Urinary bladder (tissue), 4 donors: ENCODE measurements at places on chromosomes 7 and 10. TPM values are rescaled to one million over a fixed set of nuclear protein-coding genes. Genes with fewer than 3 reads are reported as not detected.

The TSPAN15 gene
- polyA plus RNA-seq, result 88.1 TPM

The KIF11 gene
- 0.82 TPM for polyA plus RNA-seq

The VKORC1L1 gene
- polyA plus RNA-seq, result 18.7 TPM

The GPER1 gene
- 12.7 TPM for polyA plus RNA-seq

The CFAP69 gene
- polyA plus RNA-seq, result 2.4 TPM

The ZNF735 gene
- not detected for polyA plus RNA-seq

The UCN3 gene
- polyA plus RNA-seq, result not detected

The FXYD4 gene
- not detected for polyA plus RNA-seq

The CAV1 gene
- polyA plus RNA-seq, result 380 TPM

- no peak for DNase-seq
Observed at GRCh38 chr10:30080161-30080560, 20.8 kb upstream of the JCAD start.

- no peak for DNase-seq
Observed at GRCh38 chr7:76122516-76123239, 74.8 kb downstream of the MDH2 start.

GRCh38 chr7:157525491-157525915, 188.7 kb downstream of the DNAJB6 start:
- no peak for DNase-seq

GRCh38 chr10:845526-845925, 86.0 kb downstream of the LARP4B start:
- DNase-seq, result no peak

DNA sequence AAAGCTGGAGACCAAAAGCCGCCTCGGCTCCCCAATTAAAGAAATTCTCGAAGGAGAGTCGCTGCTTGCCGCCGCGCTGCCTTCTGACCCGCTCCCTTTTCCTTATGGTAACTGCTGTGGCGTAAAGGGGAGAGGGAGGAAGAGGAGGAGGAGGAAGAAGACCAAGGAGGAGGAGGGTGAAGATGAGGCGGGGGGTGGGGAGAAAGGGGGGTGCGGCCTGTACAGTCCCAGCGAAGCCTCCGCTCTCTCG, 388 bp downstream of the CNOT4 start:
- no peak for DNase-seq

GRCh38 chr10:75428434-75429158, 2.8 kb upstream of the LRMDA start:
- DNase-seq, result no peak

DNA sequence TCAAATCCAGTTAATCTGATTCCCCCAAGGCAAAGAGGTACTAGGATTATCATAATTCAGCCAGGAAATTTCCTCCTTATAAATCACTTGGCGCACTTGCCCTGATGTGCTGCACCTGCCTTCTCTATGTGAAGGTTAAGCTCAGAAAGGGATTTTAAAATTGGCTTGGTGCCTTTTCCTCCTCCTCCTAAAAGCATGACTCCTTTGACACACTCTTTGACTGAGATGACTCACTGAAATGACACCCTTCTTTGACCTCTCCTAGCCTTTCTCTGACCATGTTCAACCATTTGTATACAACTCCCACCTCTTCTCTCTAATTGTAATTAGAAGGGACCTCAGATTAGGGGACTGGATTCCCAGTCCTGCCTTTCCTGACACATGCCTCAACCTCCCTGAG, 46.5 kb downstream of the ABLIM1 start:
- no peak for DNase-seq

DNA sequence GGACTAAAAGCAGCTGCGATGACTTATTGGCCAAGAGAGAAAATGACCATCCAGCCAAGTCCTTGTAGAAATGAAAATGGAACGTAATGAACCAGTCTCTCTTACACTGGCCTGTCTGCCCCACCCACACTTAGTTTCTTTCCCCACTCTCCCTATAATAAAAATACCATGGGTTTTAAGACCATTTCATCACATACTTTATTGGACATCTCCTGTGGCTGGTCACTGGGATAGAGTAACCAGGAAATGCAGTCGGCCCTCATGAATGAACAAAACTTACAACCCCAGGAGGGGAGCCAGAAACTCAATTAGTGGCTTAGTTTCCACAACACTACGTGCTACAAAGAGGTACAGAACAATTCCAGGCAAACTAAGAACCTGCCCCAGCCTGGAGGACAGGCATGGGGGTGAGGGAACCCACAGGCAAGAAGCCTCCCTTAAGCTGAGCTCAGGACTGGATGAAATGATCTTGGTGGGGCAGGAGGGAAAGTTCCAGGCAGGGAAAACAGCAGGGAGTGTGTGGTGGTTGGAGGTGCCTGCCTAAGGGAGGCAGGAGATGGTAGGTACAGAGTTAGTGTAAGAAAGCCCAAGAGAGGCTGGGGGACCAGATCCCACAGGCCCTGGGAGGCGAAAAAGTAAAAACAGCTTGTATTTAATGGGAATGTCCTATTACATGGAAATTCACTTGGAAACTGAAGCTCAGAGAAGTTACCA, 29.6 kb downstream of the MKI67 start:
- no peak for DNase-seq

DNA sequence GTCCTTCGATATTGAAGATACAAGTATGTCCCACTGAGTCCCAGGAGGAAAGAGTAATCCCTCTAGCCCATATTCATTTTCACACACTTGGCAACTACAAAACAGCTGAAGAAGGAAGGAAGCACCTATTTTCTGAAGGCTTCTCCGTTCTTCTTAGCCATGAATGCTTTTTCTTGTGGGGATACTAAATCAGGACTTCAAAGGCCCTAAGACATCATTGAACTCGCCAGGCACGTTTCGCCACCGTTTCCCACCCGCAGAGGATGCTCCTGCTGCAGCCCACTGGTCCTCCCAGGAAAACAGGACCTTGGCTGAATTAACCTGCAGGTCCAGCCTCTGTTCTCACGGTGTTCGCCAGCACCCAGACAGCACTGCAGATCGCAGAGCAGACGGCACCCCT, 561.5 kb downstream of the DNAJB6 start:
- DNase-seq, result no peak

- DNase-seq, result no peak
Observed at GRCh38 chr7:85924062-85924461, 719.6 kb upstream of the GRM3 start.

DNA sequence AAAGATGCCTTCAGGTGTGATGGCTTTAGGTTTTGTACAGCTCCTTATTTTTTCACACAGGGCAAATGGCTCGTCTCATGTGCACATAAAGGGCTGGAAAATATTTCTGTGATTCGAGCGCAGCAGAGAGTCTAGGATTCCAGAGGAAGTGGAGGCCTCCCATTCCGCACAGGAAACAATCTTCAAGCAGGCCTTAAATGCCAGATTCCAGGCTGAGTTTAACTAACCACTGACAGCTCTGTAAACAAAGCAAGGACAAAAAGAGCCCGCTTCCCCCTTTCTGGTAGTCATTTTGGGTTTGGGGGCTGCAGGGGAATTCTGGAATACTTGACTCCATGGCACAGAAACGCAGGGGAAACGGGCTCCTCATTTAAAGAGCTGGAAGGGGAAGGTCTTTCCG, 87.2 kb downstream of the CALD1 start:
- DNase-seq, result peak; percentile 42

DNA sequence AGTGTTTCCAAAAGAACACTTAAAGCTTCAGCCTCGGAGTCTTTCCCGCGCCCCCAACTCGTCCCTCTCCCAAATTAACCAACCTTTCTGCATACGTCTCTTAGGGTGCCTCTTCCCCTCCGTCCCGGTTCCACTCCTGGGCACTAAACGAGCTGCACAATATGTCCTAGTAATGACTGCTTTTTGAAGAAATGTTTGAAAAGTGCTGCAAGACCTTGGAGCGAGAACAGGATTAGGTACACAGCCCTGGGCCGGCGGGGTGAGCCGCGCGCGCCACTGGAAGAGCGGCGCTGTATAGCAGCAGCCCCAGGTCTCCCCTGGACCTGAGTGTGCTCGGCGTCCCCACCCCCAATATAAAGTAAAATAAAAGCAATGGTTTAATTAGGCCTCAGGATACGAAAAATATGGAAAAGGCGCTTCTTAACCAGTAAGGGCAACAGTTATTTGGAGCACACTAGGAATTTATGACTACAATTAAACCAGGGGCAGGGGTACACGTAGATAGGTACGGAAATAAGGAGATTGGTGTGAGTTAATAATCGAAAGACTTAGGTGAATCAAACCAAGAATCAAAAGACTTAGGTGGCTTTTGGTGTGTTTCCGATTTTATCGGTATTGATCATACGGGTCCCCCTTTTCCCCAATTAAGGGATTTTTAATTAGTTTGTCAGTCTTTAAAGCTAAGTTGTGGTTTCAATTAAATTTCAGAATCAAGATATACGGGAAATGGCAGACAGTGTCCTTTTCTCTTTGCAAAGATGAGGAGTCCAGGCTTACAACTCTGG, 1.9 kb downstream of the TET1 start:
- no peak for DNase-seq

- DNase-seq, result no peak
Observed at GRCh38 chr7:48183370-48183743, 12.1 kb downstream of the ABCA13 start.

DNA sequence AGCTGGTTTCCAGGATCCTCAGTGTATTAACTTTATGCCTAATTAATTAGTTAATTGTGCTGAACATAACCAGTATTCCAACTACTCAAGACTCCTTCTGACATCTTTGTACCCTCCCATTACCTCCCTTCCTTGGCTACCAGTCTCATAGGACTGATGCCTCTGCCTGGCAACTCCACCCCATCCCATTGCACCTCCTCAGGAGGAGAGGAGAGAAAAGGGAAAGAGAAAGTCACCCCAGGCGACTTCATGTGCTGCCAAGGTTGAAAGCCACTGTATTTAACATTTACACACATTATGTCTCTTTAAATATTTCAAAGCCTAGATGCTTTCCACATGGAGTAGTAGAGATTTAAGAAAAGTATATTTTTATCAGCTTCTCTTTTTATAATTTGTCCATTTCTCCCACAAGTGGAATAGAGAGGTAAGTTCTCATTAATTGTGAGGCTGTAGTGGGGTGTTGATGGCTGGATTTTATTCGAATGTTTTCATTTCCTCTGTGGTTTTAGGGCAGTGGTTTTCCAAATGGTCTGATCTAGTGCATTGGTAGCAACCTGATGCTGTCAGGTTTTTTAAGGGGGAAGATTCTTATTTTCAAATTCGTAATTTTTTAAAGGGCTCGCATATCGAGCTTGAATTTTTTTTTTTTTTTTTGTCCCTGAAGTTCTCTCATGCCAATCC, 148.0 kb downstream of the BICC1 start:
- DNase-seq, result no peak

DNA sequence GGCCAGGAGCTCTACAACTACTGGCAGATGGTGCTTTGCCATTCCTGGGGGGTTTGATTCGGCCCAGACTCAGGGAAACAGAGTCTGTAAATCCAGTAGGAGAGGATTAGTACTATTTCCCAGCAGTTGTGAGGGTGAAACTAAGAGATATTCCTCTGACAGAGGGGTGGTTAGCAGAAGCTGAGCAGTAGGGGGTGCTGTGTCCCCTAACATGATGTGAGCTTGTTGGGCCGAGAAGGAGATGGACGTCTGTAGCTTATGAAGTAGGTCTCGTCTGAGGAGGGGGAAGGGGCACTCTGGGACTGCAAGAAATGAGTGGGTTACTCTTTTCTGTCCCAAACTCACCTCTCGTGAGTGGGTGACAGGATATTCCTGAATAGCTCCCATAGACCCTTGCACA, 179.2 kb upstream of the MBL2 start:
- no peak for DNase-seq

DNA sequence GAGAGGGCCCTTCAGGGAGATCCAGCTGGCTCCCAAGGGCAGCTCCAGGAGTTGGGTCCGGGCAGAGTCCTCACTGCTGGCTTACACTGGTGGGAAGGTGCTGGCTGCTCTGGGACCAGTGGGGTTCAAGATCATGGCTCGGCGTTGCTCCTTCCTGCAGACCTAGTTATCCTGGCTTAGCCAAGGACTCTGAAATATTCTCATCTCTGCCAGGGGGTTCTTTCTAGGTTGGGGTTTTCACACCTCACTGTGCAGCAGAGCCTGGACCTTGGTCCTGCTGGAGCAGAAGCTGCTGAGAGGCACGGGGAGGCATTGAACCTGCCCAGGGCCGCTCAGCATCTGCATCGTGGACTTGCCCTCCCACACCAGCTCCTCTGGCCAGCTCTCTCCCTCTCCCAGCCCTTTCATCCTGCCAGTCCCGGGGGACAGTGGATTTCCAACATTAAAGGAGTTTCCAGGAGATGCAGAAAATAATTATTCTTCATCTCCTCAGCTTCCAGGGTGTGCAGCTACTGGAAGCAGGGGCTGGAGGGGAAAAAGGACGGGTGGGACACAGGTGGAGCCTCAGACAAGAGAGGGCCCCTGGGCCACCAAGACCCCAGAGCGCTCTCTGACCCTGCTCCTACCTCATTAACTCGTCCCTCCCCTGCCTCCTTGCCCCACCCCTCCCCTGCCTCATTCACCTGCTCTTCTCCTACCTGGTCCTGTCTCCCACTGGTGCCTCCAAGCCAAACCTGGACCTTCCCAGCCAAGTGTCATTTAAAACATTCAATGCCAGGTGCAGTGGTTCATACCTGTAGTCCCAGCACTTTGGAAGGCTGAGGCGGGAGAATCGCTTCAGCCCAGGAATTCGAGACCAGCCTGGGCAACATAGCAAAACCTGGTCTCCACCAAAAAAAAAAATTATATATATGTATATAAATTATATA, 42.5 kb downstream of the JAKMIP3 start:
- no peak for DNase-seq

DNA sequence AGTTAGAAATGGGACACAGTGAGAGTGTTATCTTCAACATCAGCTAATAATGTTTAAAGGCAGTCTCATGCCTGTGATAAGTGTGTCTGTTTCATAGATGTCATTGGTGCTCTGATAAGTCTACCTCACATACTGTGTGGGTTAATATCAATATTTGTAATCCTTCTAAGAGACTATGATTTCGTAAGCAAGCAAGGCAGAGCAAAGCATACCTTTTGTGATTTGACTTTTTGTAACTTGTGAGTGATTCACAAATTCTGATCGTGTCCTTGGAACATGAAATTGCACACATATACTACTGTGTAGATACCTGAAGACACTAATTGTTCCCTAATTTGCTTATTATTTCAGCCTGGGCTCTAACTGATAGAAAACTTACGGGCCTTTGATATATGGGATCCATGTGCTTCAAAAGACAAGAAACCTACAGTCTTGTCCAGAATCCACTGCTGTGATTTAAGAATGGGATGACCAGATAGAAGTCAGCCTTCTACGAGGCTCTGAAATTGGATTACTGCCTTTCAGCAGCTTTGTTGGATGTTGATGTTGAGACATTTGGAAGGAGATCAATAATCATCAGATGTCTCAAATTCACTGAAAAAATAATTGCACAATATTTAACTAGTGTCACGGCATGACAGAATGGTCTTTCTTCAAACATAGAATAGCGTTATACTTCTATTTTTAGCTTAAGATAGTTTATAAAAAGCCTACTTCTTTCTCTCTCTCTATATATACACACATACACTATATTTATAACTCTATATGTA, 63.2 kb upstream of the KLF6 start:
- DNase-seq, result no peak
